ENCODE measurements at places on chromosomes 4 and X.

DNA sequence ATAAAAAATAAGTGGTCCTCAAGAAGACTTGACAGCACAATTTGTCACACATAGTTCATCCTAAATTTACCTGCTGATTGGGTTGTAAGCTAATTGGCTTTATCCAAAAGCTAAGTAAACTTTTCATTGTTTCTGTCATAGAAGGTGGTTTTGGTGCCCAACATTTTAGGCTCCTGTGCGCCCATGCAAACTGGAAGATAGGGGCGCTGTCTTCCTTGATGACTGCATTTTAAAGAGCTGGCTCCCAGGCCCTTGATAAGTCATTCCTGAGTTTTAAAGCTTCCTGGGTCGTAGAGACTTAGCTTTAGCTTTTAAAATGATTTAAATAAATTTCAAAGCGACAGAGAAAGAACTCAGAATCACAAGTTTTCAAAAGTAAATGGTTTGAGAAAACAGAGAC, 625.4 kb upstream of the GALNT7 start:
- no peak for DNase-seq

- DNase-seq: peak; percentile 47
Measured at GRCh38 chr4:95362906-95363558, 185.7 kb downstream of the UNC5C start.

DNA sequence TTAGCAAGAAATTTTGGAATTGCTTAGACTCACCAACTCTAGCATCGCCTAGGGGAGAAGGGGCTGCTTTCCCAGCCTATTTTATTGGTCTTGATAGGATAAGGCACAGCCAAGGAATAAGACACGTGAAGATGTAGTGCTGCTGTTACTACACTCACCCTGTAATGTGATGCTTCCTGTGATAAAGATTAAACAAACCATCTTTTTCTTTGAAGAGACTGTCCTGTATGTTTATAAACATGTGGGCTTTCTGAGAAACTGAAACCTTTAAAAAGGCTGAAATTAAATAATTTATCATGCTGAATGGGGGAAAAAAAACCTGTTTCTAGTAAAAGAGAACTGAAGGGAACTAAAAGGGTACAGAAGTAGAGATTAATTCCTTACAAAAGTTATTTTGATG, 13.2 kb downstream of the TAPT1 start:
- no peak for DNase-seq

GRCh38 chr4:25930731-25931354, 16.8 kb downstream of the SMIM20 start:
- DNase-seq: no peak

- DNase-seq: no peak
Measured at GRCh38 chr4:25104591-25104990, 55.7 kb downstream of the SEPSECS start.

- peak; percentile 82 for DNase-seq
Measured at GRCh38 chr4:54333657-54334056, 104.6 kb downstream of the PDGFRA start.

- no peak for DNase-seq
Measured at GRCh38 chr4:93016350-93016749, 712.6 kb downstream of the GRID2 start.
